CD4-positive, alpha-beta T cell treated with Interleukin-21 for 1 hour (primary cell): ENCODE measurements at places on chromosomes 3 and 15.

DNA sequence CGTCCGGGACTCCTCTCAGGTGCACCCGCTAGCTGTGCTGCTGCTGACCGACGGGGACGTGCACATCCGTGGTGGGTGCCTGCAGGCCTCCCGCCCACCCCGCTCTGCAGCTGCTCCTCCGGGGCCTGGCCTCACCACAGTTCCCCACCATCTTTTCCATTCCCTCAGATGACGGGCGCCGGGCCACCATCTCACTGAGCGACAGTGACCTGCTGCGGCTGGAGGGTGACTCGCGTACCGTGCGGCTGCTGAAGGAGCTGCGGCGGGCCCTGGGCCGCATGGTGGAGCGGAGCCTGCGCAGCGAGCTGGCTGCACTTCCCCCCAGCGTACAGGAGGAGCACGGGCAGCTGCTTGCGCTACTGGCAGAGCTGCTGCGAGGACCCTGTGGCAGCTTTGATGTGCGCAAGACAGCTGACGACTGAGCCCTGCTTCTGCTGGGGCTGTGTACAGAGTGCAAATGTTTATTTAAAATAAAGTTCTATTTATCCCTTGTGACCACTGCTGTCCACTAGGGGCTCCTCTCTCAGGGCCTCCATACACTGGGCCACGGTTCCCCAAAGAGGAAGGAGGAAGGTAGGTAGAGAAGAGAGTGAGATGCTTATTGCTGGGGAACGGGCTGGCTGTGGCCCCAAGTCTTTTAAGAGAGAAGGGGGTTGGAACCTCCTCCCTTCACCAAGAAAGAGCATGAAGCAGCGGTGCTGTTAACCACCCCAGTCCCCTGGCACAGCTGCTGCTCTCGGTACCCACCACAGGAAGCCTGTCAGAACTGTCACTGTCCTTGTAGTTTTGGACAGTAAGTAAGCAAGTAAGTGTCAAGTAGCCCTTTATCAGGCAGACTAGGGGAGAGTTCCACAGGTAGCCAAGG, 47.0 kb downstream of the DHX30 start:
- DNase-seq: no peak

GRCh38 chr15:65877749-65878148, 8.5 kb downstream of the RAB11A start:
- DNase-seq: no peak

DNA sequence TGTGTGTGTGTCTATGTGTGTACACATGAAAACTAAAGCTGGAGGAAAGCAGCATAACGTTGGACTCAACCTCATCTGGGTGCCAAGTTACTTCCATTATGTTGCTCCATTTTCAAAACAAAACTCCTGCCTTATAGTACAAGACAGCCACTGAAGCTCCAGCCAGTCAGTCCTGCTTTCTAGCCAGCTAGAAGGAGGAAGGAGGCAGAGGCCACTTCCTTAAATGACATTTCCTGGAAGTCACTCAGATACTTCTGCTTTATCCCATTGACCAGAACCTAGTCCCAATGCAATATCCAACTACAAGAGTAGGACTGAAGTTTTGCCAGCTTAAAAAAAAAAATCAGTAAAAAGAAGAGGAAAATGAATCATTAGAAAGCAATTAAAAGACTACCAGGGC, 31.7 kb downstream of the CADPS start:
- no peak for DNase-seq

GRCh38 chr3:157154563-157155330, 5.2 kb downstream of the CCNL1 start:
- DNase-seq: no peak

GRCh38 chr15:28105793-28106192, 6.7 kb upstream of the OCA2 start:
- no peak for DNase-seq

- no peak for DNase-seq
These were observed 41.0 kb upstream of the PRICKLE2 start for GRCh38 chr3:64266065-64266931.

- DNase-seq: no peak
These were observed 407.4 kb downstream of the RSL24D1 start for GRCh38 chr15:54789376-54789775.

- DNase-seq: no peak
These were observed 201.6 kb upstream of the TMC3 start for GRCh38 chr15:81575436-81576123.

GRCh38 chr3:127387556-127388153, 99.8 kb upstream of the PRR20G start:
- DNase-seq: no peak

GRCh38 chr15:89068325-89068784, 19.9 kb upstream of the ABHD2 start:
- DNase-seq: no peak

DNA sequence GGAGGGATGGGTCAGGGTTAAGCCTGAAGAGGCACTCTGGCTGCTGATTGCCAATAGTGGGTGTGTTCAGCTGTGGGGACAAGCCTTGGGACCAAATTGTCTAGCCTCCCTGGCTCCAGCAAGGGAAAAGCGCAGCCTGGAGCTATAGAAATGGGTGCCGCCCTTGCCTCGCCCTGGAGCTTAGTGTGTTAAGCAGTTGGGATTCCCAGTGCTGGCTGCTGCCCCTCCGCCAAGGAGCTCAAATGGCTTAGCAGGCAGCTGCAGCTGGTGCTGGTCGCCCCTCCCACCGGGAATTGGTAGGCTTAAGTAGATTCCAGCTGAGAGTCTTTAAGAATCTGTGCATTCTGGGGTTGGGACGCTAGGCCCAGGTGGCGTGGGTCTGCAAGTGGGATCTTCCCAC, 662.9 kb upstream of the TBL1XR1 start:
- no peak for DNase-seq

DNA sequence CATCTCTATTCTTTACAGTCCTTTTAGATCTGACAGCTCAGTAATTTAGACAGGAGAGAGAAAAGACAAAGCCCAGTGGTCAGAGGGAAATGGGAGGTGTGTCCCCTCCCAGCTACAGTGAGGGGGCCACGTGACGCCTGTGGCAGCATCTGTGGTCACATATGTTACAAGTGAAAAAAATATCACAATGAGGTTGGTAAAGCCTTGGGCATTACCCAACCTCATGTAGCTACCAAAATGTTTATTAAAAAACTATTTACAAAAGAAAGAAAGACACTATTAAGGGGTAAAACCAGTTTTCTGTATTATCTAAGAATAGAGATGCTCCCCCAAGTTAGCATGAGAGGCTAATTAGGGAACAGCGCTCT, 42.9 kb upstream of the PLCL2 start:
- peak; percentile 70 for DNase-seq
